ENCODE measurements at places on chromosomes 16 and 17. TPM values are rescaled to one million over a fixed set of nuclear protein-coding genes. Genes with fewer than 3 reads are reported as not detected.

DNA sequence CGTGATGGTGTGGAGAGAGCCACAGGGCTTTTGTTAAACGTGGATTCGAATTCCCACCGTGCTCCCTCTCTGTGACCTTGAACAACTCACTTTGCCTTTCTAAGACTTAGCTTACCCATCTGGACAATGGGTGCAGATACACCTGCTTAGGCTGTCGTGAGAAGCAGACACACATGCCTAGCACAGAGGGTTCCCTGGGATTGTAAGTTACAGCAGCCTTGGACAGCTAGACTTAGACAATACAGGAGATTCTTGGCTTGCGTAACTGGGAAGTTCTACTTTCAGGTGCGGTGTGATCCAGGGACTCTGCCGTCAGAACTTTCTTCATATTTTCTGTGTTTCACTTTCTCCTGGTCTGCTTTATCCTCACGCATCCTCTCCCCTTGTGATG is 127.0 kb downstream of the ABCC1 start:
- no peak for DNase-seq

DNA sequence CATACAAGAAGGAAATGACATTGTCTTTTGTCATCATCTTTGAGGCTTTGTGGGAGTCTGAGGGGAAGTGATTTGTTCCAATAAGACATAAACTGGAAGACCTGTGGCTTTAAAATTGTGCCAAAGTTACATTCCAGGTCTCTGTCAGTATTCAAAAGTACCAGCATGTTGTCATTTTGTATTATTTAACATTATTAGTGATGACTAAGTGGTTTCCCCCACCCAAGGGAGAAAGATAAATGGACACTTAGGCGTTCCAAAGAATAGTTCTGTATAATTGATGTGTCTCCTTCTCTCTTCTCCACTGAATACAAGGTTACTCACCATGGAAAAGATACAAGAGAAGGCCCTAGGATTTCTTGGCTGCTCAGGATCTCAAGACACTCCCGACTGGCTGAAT is 3.8 kb downstream of the CFAP97D1 start:
- DNase-seq, result no peak

DNA sequence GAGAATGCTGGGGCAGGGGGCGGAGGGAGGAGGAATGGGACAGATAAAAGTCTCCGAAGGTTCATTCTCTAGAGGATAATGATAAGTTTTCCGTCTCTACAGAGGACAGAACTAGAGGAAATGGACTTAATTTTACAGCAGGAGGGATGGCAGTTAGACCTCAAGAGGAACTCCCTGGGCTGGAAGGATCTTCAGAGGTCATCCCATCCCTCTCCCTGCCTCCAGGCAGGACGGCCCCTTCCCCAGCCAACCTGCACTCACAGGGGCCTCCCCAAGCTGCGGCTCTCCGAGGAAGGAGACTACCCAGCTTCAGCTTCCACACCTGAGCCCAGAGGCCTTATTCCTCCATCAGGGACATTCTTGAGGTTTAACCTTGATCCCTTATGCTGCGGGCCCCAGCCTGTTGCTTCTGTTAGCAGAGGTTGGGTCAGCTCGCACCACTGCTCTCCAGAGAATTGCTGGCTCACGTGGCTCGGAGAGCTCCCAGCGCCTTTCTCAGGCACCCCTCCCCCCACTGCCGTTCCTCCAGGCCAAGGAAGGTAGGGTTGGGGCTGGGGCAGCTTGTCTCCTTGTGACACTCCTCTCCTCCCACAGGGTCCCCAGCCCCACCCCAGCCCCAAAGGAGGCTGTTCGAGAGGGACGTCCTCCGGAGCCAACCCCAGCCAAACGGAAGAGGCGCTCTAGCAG is 8.5 kb downstream of the ELOB start:
- DNase-seq, result no peak

- DNase-seq, result no peak
Measured at GRCh38 chr17:51533821-51534220, 273.5 kb downstream of the UTP18 start.

DNA sequence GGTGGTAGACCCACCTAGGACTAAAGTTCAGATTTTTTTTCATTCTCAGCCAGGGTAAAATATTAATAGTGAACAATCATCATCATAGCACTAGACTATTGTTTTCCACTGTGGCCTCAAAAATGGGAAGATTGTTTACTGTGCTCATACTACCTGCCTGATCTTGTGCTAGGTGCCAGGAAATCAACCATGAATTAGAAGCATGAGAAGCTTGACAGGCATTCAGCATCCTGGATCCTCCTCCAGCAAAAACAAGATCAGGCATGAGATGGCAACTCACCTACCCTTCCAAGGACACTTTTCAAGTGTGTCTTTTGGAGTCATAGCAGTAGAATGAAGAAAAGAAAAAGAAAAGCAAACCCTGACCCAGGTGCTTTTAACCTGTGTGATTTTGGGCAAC is 174.2 kb downstream of the CYLD start:
- DNase-seq, result no peak

DNA sequence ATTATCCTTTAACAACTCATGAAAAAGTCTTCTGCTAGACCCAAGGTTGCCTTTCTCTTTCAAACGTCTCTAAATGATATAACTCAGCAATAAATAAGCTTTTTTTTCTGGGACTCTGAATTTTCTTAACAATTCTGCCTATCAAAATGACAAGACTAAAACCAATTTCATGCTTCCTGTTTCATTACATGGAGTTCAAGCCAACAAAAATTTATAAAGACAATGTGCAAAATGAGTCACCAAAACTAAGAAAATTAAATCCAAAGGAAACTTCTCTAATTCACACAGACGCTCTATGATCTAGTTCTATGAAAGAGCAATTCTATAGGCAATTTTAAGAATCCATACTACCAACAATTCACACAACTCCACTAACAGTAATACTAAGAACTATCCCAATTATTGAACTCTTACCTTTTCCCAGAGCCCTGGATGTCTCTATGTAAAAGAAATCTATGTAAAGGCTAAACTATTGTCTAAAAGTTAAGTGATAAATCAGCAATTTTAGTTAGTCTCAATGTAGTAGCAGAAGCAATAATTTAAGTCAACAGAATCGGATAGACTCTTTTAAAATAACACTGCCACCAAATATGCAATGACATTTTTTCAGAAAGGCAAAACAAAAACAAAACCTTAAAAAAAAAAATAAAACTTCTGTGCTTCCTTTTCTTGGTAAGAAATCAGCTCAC is 44.2 kb downstream of the ZZEF1 start:
- no peak for DNase-seq

- DNase-seq, result no peak
Measured at GRCh38 chr17:27895940-27896535, 2.9 kb upstream of the LYRM9 start.

Gene SMTNL2
- polyA plus RNA-seq, result not detected

Gene FBXW10
- polyA plus RNA-seq, result not detected

Gene TBC1D3E
- not detected for polyA plus RNA-seq
